H1 (cell line): ENCODE measurements at places on chromosomes 7 and 10.
A peak's percentile ranks its signal among the peaks of the same experiment; 100 is the strongest.

- no peaks in the 10 kb centered on the region for H3K36me3 ChIP-seq
- no peak overlapping the region for H3K4me3 ChIP-seq
- no peak overlapping the region for H3K27ac ChIP-seq
- DNase-seq = no peak
- H3K27me3 ChIP-seq = no peaks in the 10 kb centered on the region
- H3K4me1 ChIP-seq = no peaks in the 10 kb centered on the region
Observed at GRCh38 chr7:133784486-133785001, 342.6 kb upstream of the LRGUK start.

DNA sequence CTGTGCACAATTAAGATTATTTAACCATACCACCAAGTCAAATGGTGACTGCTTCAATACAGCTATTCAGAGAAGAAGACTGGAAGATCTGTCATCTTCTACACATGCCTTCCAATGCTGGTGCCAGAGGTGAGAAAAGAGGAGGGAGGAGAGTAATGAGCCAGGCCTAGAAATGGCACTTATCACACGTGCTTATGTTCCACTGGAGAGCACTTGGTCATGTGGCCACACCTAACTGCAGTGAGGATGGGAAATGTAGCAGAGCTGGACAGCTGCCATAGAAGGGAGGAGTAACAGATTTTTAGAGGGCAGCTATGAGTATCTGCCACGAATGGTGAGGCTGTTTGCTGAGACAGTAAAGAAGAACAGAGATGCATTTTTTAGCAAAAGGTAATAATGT is 77.1 kb downstream of the MPLKIP start:
- no peak overlapping the region for H3K27ac ChIP-seq
- H3K4me1 ChIP-seq = no peaks in the 10 kb centered on the region
- H3K27me3 ChIP-seq = no peaks in the 10 kb centered on the region
- H3K4me3 ChIP-seq = no peak overlapping the region
- H3K36me3 ChIP-seq = no peaks in the 10 kb centered on the region

DNA sequence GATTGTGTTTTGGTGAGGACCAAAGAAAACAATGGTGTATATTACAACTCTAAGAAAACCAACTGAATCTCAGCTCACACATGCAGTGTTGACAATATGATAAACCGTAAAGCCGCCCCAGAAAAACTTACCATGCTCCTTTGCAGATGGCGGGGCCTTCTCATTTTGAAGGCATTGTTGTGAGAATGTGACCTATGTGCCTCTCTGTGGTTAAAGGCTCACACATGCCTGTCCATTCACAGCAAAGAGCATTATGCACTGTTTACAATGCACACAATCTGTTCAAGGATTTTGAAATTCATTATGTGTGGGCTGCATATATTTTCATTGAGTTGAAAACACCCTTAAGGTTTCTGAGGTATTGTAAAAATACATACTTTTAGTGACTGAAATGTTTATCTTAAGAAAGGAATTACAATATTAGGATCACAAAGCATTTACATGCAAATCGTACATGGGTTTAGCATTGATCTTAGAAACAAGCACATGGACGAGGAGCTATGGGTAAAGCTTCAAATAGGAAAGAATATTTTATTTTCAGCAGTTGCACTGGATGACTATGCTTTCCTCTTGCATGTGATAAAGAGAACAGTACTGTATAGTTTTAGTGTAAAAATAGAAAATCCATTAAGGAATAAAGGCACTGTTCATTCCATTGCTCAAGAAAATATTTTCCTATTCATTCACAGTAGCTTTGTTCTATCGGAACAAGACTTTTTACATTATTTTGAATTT is 334.3 kb downstream of the ARL4A start:
- no peak overlapping the region for H3K4me3 ChIP-seq
- H3K4me1 ChIP-seq = peaks cover 13% of the 10 kb centered on the region
- no peaks in the 10 kb centered on the region for H3K36me3 ChIP-seq
- no peak overlapping the region for H3K27ac ChIP-seq
- no peak for DNase-seq

- no peak overlapping the region for H3K4me3 ChIP-seq
- no peak overlapping the region for H3K27ac ChIP-seq
- no peaks in the 10 kb centered on the region for H3K36me3 ChIP-seq
- no peak for DNase-seq
- H3K27me3 ChIP-seq = no peaks in the 10 kb centered on the region
- no peaks in the 10 kb centered on the region for H3K4me1 ChIP-seq
Observed at GRCh38 chr7:12637819-12638592, 49.4 kb upstream of the ARL4A start.

GRCh38 chr10:45379891-45380540 is 6.0 kb downstream of the ALOX5 start:
- H3K4me1 ChIP-seq = no peaks in the 10 kb centered on the region; the same call in 1 of the 2 replicates
- peaks cover 6% of the 10 kb centered on the region for H3K27me3 ChIP-seq
- no peak for DNase-seq
- H3K4me3 ChIP-seq = no peak overlapping the region

GRCh38 chr7:19060761-19061259 is 56.6 kb downstream of the TWIST1 start:
- no peaks in the 10 kb centered on the region for H3K4me1 ChIP-seq
- no peaks in the 10 kb centered on the region for H3K36me3 ChIP-seq
- no peaks in the 10 kb centered on the region for H3K27me3 ChIP-seq
- DNase-seq = no peak

DNA sequence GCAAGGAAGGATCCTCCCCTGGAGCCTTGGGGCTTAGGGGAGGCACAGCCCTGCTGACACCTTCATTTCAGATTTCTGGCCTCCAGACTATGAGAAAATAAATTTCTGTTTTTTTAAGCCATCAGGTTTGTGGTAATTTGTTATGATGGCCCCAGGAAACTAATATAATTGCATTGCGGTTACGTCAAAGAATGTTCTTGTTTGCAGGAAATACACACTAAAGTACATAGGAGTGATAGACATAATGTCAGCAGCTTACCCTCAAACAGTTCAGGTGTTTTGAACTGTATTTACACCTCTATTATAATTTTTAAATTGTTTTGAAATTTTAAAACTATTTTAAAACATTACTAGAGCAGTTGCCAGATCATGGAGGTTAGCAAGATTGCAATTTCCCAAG is 12.6 kb upstream of the FHIP2A start:
- no peak for DNase-seq
- no peaks in the 10 kb centered on the region for H3K36me3 ChIP-seq
- H3K4me3 ChIP-seq = no peak overlapping the region
- no peaks in the 10 kb centered on the region for H3K4me1 ChIP-seq
- no peaks in the 10 kb centered on the region; the same call in 1 of the 2 replicates for H3K27me3 ChIP-seq

DNA sequence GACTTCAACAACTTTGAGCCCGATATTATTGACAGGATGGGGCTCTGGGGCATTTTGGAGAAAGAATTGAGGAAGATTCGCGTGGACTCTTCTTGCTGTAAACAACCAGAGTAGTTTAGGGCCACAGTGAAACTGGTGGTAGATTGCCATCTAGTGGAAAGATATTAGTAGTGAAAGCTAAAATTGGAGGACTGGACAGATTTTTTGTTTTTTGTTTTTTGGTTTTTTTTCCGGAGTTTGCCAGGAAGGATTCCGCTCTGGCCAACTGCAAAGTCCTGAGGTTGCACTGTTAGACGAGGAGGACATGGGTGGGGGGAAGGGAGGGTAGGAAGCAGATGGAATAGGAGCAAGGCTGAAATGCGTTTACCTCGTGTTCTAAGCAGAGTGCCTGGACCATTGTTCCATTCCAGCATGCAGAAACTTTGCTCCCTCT is 11.7 kb downstream of the NOBOX start:
- H3K27ac ChIP-seq = no peak overlapping the region
- no peaks in the 10 kb centered on the region for H3K36me3 ChIP-seq
- no peak for DNase-seq
- no peaks in the 10 kb centered on the region for H3K4me1 ChIP-seq
- H3K4me3 ChIP-seq = no peak overlapping the region

GRCh38 chr10:78405231-78405630 is 371.6 kb downstream of the RPS24 start:
- H3K27ac ChIP-seq = no peak overlapping the region
- H3K36me3 ChIP-seq = no peaks in the 10 kb centered on the region
- H3K4me3 ChIP-seq = no peak overlapping the region
- H3K4me1 ChIP-seq = peaks cover 5% of the 10 kb centered on the region

DNA sequence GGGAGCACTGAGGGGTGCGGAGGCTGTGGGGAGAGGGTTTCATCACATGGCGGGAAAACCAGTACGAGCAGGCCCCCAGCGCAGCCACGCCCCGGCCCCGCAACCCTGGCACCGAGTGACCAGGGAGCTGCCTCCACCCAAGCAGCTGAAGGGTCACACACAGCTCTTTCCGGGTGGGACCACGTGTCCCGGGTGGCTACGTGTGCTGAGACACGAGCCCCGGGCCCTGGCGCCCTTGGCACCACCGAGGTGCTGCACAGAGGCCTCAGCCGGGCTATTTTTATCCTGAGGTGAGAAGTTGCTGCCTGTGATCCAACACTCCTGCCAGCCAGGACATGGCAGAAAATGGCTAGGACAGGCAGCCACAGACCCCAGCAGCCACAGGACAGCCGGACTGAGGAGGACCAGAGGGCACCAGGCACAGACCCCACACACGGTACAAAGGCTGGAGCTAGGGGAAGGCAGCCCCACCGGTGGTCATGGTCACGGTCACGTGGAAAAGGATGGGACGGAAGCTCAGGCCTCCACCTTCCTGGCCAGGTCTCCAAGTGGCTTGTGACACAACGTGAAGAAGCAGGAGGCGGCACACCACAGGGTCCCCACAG is 223.7 kb downstream of the MAD1L1 start:
- no peak overlapping the region for H3K27ac ChIP-seq
- no peaks in the 10 kb centered on the region for H3K27me3 ChIP-seq
- no peaks in the 10 kb centered on the region for H3K36me3 ChIP-seq
- no peak for DNase-seq
- H3K4me1 ChIP-seq = no peaks in the 10 kb centered on the region

- H3K27me3 ChIP-seq = no peaks in the 10 kb centered on the region
- peak; percentile 38 for DNase-seq
- no peak overlapping the region for H3K27ac ChIP-seq
- H3K4me3 ChIP-seq = no peak overlapping the region
- peaks cover 6% of the 10 kb centered on the region; the same call in 1 of the 2 replicates for H3K4me1 ChIP-seq
Observed at GRCh38 chr7:155598810-155599210, 45.7 kb upstream of the RBM33 start.

GRCh38 chr7:159039716-159040115 is 105.0 kb downstream of the VIPR2 start:
- DNase-seq = no peak
- 0 out of 2 replicates have a peak, but pooled peaks cover 4% of the 10 kb centered on the region for H3K4me1 ChIP-seq
- no peaks in the 10 kb centered on the region for H3K27me3 ChIP-seq
- H3K27ac ChIP-seq = no peak overlapping the region
- H3K36me3 ChIP-seq = no peaks in the 10 kb centered on the region

GRCh38 chr7:1664711-1665548 is 5.1 kb upstream of the ELFN1 start:
- no peak overlapping the region for H3K27ac ChIP-seq
- H3K4me1 ChIP-seq = no peaks in the 10 kb centered on the region
- DNase-seq = no peak
- no peaks in the 10 kb centered on the region for H3K36me3 ChIP-seq
- peaks cover 70% of the 10 kb centered on the region for H3K27me3 ChIP-seq

GRCh38 chr10:63390521-63390920 is 75.3 kb downstream of the JMJD1C start:
- no peak for DNase-seq
- no peak overlapping the region for H3K4me3 ChIP-seq
- no peak overlapping the region for H3K27ac ChIP-seq
- no peaks in the 10 kb centered on the region; the same call in 1 of the 2 replicates for H3K4me1 ChIP-seq
- no peaks in the 10 kb centered on the region for H3K27me3 ChIP-seq

DNA sequence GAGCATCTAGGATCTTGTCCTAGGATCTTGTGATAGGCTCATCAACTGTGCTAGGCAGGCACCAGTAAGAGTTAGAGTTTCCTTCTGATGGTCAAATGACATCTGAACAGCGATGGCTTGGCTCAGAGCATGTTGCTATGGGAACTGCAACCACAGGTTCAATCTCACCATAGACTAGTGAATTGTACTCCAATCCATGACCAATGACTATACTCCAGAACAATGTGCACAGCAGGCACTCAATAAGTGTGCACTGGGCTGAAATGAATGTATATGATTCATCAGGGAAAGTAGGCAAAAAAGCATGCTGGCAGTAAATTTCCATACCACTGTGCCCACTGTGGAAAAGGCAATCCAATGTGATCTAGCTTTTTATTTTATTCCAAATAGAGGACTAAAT is 163.6 kb upstream of the HPS1 start:
- no peak for DNase-seq
- H3K4me1 ChIP-seq = no peaks in the 10 kb centered on the region
- H3K36me3 ChIP-seq = no peaks in the 10 kb centered on the region
